ENCODE measurements at places on chromosomes 1 and 21.

GRCh38 chr1:4161366-4162006, 261.4 kb upstream of the C1orf174 start:
- DNase-seq = no peak

DNA sequence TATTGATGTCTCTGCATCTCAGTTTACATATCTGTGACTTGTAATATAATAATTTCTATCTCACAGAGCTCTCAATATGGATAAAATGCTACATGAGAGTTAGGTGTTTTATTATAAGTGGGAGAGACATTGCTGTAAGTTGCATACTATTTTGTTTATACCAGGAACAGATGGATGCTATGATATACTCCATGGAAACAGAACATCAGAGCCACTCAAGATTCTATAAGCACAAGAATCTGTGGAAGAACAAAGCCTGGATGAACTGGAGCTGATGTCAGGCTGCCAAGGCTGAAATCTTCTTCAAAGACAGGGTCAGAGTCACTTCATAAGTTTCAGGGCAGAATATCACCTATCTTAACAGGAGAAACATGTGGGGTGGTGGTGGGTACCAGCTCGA, 30.2 kb downstream of the DUSP10 start:
- no peak for DNase-seq

DNA sequence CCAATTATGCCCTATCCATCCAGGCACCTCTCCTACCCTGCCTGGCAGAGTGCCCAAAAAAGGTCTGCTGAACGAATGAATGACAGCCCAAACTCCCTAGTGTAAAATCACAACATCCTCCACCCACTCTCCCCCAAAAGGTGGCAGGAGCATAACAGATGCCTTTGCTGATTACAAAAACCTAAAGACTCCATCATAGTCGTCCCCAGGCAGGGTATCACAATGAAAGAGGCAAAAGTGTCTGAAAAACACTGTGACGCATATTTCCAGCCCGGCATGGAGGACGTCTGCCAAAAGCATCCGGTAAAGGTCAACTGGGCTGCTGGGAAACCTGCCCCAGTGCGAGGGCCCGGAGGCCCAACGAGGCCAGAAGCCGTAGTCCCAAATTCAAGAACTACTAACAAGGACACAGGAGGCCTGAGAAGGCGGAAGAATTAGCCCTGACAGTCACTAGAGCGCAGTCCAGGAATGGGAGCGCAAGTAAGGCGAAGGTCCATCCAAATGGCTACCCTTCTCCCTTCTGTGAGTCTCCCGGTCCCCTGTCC, 576 bp downstream of the SMIM12 start:
- DNase-seq = peak; percentile 20

- DNase-seq = no peak
Observed at GRCh38 chr1:86825319-86825718, 88.6 kb downstream of the SELENOF start.

DNA sequence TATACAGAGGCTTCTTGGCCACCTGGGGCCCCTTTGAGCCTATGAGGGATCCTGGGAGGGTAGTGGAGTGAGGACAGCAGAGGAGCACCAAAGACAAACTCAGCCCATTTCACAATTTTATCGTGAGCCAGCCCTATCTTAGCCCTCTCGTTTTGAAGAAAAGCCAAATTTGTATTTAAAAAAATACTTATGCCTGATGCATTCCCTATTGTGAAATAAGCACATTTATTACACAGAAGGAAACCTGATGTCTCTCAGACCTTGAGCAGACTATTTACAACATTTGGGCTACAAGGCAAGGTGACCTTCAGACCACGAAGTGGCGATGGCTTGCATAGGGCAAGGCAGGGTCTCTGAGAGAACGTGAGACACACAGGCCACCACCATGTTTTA, 41.3 kb upstream of the H6PD start:
- no peak for DNase-seq

DNA sequence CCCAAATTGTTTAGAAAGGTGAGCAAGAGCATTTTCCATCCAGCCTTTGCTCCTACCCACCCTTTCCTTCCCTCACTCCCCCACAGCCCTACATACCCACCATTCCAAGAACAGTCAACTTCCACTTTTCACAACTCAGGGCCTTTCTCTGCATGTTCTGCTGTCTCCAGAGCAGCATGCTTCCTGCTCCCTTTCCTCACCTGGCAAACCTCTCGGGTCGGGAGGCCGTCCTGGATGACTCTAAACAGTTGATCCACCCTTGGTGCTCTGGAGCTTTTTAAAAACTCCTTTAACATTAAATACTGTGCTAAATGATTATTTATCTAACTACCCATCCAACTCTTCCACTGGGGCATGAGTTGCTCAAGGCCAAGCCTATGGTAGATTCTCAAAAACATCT, 200.6 kb downstream of the SETD4 start:
- DNase-seq = no peak

DNA sequence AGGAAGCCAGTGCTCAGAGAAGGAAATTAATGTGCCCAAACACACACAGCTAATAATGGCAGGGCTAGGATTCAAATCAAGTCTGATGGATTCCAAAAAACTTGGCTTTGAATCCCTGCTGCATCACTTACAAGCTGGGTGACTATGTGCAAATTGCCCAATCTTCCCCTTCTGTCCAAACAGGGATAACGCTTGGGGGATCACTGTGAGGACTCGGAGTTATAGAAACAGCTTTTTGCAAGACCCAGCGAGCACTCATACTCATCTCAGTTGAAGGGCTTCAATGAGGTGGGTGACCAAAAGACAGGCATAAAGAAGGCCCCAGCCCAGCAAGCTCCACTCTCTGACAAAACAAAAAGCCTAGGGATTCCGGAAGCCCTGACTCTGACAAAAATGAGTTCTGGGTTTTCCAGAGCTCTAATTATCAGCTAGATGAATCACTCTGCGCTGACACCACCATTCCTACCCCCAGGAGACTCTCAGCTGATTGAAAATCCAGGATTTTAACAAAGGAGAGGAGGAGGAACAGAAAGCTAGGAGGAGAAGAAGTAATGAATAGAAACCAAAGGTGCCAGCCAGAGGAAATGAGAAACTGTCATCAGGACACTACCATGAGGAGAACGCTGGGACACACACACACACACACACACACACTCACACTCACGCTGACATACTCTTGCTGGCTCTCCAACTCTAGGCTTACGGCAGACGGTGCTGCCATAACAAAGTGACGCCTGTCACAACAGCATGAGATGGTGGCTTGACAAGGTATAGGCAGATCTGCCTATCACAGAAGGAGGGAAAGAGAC, 1.6 kb upstream of the STK40 start:
- peak; percentile 45 for DNase-seq

DNA sequence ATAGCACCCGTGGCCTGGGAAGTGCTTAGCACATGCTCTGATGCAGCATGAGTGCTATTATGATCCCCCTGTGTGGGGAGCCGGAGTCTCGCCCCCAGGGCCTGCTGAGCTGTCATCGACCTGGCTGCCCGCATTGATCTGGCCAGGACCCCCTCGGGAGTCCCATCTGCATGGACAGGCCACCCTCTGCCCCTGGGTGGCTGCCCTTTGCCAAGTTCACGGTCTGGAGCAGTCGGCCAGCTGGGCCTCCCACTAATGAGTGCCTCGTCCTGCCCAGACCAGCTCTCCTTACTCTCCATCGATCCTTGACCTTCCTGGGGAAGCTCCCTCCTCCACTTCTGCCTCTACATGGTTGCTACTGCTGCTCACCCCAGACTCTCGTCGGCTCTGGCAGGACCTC, 121.8 kb upstream of the RUNX3 start:
- no peak for DNase-seq

- no peak for DNase-seq
Observed at GRCh38 chr1:226603858-226604559, 55.4 kb downstream of the STUM start.

DNA sequence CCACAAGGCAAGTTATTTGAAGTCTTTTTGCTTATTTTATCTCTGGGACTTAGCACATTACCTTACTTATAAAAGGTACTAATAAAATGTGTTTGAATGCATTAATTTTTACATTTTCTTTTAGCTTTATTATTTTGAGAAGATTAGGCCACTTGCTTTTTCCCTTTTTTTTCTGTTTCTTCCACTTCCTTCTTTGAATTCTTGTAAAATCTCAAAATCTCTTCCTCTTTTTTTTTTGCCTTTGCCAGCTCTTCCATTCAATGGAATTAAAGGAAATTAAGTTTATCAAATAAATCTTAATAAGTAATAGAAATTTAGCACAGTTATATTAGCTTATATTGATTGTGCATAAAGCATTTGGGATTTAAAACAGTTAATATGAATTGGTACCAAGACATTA, 260.9 kb downstream of the SRGAP2C start:
- DNase-seq = no peak

DNA sequence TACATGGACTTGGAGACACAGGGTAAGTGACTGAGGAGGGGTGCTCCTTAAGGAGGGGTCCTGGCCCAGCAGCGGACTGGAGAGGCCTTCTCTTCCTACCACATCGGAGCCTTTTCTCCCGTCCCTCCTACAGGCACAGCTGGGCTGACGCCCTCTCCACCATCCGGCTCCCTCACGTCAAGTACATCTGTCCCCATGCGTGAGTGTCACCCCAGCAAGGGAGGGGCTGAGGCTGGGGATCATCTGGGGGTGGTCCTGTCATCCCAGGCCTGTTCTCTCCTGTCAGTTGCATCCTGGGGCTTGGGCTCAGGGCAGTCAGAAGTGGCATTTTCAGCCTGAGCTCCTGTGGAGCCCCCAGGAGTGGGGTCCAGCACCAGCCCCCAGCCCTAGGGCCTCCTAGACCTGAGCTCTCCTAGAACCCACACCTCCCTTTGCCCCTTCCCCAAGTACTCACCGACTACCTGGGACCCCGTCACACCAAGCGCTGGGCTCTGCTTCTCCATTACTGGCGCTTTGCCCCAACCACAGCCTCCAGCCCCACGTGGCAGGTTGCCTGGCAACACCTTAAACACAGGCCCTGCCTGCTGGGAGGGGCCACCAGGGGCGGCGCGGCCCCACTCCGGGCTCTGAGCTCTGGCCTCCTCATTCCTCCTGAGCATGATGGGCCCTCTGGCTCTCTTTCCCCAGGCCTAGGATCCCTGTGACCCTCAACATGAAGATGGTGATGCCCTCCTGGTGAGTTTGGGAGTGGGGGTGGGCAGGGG, 2.3 kb downstream of the LYPLA2 start:
- DNase-seq = peak; percentile 59

GRCh38 chr1:248807067-248807737, 18.5 kb downstream of the SH3BP5L start:
- peak; percentile 54 for DNase-seq

GRCh38 chr1:69833536-69833935, 265.8 kb downstream of the LRRC7 start:
- DNase-seq = no peak

DNA sequence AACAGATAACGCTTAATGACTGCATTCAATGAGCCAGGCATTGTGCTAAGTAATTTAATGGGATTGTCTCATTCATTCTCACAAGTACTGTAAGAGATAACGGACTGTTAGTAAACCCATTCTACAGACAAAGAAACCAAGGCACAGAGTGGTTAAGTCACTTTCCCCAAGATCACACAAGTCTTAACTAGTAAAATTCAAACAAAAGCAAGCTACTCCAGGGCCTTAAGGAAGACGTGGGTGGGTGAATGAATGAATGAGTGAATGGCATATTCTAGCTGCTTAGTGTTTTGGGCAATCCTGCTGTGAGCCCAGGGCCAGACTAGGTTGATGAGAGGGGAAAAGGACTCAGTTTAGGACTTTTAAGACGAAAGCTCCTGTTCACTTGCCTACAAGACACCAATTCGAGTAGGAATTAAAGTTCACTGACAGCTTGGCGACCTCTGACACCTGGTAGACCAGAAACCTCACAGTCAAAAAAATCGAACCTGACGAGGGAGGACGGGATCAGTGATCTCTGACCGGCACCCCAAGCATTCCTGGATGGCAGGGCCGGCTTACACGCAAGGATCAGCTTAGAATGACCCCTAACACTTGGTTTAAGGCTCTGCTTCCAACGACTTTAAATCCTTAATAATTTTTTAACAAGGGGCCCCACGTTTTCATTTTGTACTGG, 557 bp downstream of the EMC1 start:
- DNase-seq = no peak

- no peak for DNase-seq
Observed at GRCh38 chr1:28480308-28480707, 25.5 kb upstream of the RCC1 start.

DNA sequence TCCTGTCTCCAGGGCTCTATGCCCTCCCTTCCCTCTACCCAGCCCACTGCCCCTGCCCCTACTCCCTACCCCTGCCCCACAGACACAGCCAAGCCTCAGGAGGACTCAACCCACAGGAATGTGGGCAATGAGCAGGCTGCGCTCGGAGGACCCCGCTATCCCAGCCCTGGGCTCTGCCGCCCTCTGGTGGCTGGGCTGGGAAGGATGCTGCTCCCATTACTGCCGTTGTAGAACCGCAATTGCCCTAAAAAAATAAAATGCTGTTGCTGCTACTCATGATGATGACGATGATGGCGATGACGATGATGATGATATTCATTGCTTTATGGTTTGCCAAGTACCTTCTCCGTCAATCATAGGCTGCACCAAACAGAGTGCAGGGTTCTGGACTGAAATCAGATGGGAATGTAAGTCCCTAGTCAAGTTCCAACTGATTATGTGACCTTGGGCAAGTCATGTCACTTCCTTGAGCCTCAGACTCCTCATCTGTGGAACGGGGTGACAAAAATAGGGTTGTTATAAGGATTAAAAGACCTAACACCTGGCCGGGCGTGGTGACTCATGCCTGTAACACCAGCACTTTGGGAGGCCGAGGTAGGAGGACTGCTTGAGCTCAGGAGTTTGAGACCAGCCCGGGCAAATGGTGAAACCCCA, 24.6 kb downstream of the ARHGEF19 start:
- peak; percentile 82 for DNase-seq

DNA sequence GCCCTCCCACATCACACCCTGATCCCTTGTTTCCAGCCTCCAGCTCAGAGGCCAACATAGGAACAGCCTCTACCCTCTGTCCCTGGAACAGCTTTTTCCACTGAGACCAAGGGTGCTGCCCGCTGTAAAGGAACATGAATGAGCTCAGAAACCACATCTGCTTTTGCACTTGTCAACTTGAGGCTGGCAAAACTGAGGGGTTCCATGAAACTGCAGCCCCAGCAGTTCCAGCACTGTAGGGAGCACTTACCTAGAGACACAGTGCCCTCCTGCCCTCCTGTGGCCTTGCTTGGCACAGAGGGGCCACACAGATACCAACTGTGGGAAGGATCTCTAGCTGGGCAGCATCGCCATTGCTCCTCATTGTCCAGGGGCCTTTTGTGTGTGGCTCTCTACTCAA, 51.7 kb downstream of the ITPKB start:
- DNase-seq = no peak

- no peak for DNase-seq
Observed at GRCh38 chr21:27480841-27481261, 514.0 kb upstream of the ADAMTS5 start.

DNA sequence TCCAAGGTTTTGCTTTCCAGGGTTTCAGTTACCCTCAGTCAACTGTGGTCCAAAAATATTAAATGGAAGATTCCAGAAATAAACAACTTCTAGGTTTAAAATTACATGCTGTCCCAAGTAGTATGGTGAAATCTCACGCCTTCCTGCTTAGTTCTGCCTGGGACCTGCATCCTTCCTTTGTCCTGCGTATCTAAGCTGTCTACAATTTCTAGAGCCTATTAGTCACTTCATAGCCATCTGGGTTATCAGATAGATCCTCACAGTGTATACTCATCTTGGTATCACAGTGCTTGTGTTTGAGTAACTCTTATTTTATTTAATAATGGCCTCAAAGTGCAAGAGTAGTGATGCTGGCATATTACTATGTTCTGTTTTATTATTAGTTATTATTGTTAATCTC, 157.7 kb downstream of the ROR1 start:
- no peak for DNase-seq

Data from hepatocyte (in vitro differentiated cells).